CD4-positive, alpha-beta T cell treated with Interleukin-17A for 4 hours (primary cell): ENCODE measurements at places on chromosomes 2 and 18.

- peak; percentile 50 for DNase-seq
Measured at GRCh38 chr2:238061315-238062202, 758 bp downstream of the SCLY start.

GRCh38 chr2:177598326-177599138, 206.0 kb downstream of the AGPS start:
- no peak for DNase-seq

- DNase-seq, result no peak
Measured at GRCh38 chr2:179376881-179377280, 112.2 kb upstream of the SESTD1 start.

- no peak for DNase-seq
Measured at GRCh38 chr2:231334179-231334930, 61.2 kb upstream of the B3GNT7 start.

GRCh38 chr2:73718421-73718820, 18.7 kb downstream of the TPRKB start:
- DNase-seq, result no peak

DNA sequence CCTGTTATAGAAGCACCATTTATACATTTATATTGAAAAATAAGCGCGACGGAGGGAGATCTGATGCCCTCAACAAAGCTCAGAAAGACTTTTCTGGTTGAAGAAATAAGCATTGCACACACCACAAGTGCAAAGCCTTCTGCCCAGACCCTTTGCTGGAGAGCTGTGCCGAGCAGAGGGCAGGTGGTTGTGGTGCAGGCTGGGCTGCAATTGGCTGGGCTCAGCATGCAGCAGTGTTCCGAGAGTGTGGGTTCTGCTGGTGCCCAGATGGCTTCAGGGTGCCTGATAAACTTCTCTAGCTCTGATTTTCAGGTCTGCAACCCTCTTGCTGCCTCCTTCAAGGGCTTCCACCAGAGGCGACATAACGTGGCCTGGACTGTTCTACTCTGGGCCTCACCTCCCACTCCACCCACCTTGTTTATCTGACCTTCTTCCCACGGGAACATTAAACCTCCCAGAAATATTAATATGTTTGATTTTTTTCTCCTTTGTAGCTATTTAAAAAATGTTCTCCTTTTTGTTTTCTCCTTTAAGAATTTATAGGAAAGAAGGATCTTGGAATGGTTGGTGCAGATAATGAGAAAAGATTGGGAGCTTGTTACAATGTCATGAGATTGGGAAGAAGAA, 113.6 kb upstream of the ITGA6 start:
- DNase-seq, result no peak

- no peak for DNase-seq
Measured at GRCh38 chr2:120238728-120239487, 13.7 kb upstream of the RALB start.

- DNase-seq, result no peak
Measured at GRCh38 chr2:205934443-205934842, 151.5 kb downstream of the INO80D start.

GRCh38 chr2:162091325-162092007, 17.5 kb upstream of the DPP4 start:
- peak; percentile 52 for DNase-seq

GRCh38 chr2:74385396-74385795, 5.3 kb upstream of the DCTN1 start:
- DNase-seq, result no peak

DNA sequence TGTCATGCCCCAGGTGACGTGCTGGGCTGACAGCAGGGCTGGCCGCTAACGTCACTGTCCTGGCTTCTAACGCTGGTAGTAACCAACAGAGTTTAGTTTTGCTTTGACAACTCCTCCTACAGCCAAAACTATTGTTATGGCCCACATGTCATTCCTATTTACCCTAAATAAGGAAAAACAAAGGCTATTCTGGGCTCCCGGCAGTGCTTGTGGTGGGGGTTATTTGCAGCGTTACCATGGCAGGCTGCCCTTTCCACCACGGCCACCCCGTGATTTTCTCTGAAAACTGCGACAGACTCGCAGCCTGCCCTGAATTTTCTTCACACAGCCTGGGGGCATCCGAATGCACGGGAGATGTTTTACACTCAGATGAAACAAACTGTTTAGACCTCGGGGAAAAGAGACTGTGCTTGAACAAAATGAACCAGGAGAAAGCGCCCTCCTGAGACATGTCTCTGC, 115.2 kb downstream of the FAM210A start:
- DNase-seq, result no peak

DNA sequence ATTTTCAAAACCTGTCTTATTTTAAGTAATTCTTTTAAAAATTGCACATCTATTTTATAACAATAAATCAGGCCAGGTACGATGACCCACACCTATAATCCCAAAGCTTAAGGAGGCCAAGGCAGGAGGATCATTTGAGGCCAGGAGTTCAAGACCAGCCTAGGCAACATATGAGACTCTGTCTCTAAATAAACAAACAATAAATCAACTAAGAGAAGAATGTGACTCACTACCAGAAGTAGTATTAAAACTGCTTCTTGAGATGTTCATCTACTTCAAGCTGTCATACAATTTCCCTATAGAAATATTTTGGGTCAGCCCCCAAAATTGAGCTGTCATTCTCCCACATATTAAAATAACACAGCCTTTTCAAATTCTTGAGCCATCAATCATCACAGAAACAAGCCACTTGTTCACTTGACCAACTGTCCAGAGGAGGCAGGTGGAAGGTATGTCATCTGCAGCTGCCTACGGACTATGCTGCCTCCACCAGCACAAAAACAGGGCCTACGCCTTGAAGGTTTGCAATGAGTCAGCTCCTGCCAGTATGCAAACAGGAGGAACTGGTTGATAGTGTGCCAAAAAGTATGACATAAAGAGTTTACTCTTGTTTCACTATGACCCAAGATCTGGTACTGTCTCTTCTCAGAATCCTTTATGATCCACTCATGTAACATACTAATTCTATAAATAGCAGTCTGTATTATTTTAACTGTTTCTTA, 33.6 kb downstream of the KIDINS220 start:
- no peak for DNase-seq

DNA sequence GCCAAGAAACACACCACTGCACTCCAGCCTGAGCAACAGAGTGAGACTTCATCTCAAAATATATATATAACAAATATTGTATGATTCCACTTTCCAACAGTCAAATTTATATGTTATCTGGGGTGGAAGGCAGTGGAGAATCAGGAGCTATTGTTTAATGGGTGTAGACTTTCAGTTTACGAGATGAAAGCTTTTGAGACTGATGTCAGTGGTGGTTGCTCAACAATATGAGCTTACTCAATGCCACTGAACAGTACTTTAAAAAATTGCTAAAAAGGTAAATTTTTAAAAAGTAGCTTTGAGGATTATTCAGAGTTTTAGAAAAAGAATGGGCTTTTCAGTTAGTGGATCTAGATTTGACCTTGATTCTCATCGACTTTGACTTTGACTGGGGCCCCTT, 105.9 kb upstream of the ST6GAL2 start:
- DNase-seq, result no peak

GRCh38 chr2:235601960-235602704, 108.3 kb downstream of the AGAP1 start:
- DNase-seq, result no peak

GRCh38 chr2:58686776-58687175, 445.7 kb upstream of the FANCL start:
- DNase-seq, result no peak

GRCh38 chr2:143901185-143901842, 618.6 kb downstream of the ZEB2 start:
- no peak for DNase-seq

GRCh38 chr2:24749069-24749691, 44.0 kb downstream of the PTRHD1 start:
- no peak for DNase-seq

GRCh38 chr2:191927319-191927867, 80.5 kb upstream of the CAVIN2 start:
- DNase-seq, result no peak

DNA sequence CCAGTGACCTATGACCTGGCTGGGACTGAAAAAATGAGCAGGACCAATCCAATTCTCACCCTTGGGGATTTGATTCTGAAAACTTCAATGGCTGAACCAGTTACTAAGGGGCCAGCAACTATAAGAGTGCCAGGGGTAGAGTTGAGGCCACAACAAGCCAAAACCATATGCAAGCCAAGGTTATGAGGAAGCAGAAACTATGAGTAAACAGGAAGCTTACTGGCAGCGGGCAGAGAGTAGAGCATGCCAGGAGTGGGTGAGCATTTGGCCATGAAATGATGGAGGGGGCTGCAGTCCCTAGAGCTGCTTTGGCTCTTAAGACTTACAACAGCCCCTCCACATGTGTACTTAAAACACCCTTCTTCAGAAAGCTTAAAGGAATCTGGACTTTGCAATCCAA, 82.4 kb downstream of the RBMS1 start:
- peak; percentile 49 for DNase-seq

DNA sequence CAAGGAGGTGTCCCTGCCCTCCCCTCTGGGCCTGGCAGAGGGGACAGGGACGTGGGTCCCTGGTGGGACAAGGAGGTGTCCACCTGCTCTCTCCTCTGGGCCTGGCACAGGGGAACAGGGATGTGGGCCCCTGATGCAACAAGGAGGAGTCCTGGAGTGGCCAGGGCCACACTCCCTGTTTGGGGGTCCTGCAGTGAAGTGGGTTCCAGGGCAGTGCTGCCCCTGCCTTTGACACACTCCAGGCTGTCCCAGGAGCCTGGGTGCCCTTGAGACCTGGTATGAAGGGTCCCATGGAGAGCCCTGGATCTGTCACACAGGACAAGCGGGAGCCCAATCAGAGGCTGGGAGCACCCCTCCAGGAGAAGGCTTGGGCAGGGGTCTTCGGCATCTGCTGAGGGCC, 75.8 kb upstream of the GPC1 start:
- no peak for DNase-seq

DNA sequence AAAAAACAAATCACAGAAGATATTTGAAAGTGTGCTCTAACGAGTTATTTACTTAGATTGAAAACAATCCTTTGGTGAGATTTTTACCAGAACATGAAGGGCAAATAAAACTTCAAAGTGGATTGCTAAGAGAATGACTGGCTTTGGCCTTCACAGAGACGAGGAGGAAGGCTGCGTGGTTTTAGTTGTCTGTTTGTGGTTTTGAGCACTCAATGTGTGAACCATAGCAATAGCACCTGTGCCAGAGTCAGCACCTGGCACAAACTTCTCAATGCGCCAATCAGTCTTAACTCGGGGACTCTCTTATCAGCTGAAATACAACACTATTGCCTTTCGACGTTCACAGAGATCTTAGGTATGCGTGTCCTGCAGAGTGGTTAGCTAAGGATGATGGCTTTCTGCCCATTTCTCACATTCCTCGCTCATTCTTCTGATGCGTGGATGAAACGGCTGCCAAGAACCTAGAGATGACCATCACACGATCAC, 70.0 kb downstream of the MBP start:
- DNase-seq, result peak; percentile 79

- no peak for DNase-seq
Measured at GRCh38 chr2:32811696-32812095, 135.1 kb upstream of the LTBP1 start.

DNA sequence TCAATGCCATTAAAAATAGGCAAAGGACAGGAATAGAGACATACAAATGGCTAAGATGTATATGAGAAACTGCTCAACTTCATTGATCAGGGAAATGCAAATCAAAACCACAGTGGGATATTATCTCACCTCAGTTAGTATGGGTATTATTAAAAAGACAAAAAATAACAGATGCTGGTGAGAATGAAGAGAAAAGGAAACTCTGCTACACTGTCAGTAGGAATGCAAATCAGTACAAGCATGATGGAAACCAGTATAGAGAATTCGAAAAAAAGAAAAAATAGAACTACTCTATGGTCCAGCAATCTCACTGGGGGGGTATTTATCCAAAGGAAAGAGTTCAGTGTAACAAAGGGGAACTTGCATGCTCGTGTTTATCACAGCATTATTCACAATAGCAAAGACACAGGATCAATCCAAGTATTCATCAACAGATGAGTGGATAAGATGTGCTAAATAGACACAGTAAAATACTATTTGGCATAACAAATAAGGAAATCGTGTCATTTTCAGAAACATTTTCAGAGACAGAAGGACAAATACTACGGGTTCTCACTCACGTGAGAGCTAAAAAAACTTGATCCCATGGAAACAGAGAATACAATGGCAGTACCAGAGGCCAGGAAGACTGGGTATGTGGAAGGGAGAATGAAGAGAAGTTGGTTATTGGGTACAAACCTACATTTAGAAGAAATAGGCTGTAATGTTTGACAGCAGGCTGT, 60.6 kb downstream of the CCDC74A start:
- DNase-seq, result no peak

GRCh38 chr2:226333388-226333787, 466.2 kb downstream of the IRS1 start:
- DNase-seq, result no peak

- DNase-seq, result no peak
Measured at GRCh38 chr2:122023059-122023864, 267.8 kb downstream of the TSN start.

GRCh38 chr2:55827855-55828254, 95.7 kb downstream of the EFEMP1 start:
- DNase-seq, result no peak

DNA sequence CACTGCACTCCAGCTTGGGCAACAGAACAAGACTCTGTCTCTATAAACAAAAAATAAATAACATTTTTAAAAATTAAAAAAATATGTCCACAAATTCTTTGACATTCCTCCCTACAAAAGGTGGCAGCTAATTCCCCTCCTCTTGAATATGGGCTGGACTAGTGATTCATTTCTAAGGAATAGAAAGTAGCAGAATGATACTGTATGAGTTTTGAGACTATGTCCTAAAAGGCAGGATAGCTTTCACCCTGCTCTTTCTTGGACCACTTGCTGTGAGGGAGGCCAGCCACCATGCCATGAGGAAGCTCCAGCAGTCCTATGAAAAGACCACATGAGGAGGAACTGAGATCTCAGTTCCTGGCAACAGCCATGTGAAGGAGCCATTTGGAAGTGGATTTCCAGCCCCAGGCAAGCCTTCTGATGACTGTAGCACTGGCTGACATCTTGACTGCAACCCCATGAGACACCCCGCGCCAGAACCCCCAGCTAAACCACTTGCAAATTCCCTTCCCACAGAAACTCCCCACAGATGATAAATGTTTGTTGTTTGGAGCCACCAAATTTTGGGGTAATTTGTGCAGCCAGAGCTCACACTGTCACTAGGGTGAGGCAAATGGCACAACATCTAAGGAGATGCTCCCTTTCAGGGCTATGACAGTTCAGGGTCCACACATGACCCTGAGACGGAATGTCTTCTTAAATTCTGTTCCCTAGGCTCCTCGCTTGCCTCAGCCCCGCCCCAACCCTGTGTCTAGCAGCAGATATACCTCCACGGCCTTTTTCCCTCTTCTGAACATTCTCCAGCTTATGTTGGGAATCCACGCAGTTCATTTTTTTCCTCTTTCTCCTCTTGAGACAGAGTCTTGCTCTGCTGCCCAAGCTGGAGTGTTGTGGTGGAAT, 17.1 kb upstream of the ATOH8 start:
- no peak for DNase-seq

GRCh38 chr2:233096006-233096405, 35.9 kb downstream of the INPP5D start:
- DNase-seq, result no peak

DNA sequence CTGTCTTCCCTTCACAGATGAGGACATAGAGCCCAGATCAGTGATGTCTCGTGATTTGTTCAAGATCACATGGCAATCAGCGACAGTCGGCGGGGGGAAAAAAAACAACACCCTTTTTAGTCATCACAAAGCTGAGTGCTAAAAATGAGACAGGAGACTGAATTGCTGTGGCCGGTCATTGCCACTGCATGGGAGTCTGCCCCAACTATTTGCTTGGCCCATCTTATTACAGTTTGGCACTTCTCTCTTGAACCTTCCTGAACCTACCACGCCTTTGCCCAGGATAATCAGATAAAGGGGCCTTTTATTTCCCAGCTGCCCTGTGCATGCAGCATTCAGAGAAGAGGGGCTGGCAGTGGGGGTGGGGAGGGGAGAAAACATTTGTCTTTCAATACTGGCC, 42.7 kb downstream of the SETBP1 start:
- DNase-seq, result no peak
